ENCODE measurements at places on chromosomes 4 and X.

DNA sequence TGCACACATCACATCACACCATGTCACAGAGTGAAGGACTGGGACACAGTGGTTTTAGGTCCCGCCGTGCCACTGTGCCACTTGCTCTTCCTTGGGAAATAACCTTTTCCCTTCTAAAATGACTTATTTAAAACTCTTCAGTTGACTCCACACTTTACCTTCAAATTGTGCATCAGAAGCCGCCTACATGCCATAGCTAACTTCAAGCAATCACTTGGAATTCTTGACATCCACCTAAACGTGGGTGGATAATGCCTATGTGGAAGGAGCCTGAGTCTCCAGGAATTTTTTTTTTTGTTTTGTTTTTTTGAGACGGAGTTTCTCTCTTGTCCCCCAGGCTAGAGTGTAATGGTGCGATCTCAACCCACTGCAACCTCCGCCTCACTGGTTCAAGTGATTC is 777.4 kb upstream of the TENM3 start:
- no peaks in the 10 kb centered on the region for H3K4me1 ChIP-seq
- H3K36me3 ChIP-seq, result no peaks in the 10 kb centered on the region
- DNase-seq, result no peak
- H3K4me3 ChIP-seq, result no peak overlapping the region

GRCh38 chrX:102958794-102959193 is 21.7 kb downstream of the RAB40AL start:
- H3K36me3 ChIP-seq, result no peaks in the 10 kb centered on the region
- no peaks in the 10 kb centered on the region for H3K27me3 ChIP-seq
- H3K4me3 ChIP-seq, result no peak overlapping the region
- no peak for DNase-seq
- H3K27ac ChIP-seq, result no peak overlapping the region

DNA sequence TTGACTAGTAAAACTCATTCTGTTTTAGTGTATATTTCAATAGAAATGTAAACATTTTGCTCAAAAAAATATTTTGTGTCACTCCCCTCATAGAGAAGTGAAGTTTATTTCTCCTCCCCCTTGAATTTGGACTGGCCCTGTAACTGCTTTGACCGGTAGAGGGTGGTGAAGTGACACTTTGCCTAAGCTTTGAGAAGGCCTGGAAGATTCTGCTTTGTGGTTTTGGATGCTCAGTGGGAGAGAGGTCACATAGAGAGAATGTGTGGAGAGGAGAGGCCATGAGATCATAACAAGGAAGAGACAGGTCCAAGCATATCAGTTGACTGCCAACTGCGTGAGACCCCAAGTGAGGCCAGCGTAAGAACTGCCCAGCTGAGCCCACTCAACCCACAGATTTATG is 19.1 kb upstream of the ARX start:
- H3K4me3 ChIP-seq, result no peak overlapping the region
- no peak for DNase-seq
- no peaks in the 10 kb centered on the region for H3K36me3 ChIP-seq
- H3K4me1 ChIP-seq, result no peaks in the 10 kb centered on the region
- H3K27me3 ChIP-seq, result no peaks in the 10 kb centered on the region

- no peak overlapping the region for H3K27ac ChIP-seq
- no peak overlapping the region for H3K4me3 ChIP-seq
- H3K4me1 ChIP-seq, result no peaks in the 10 kb centered on the region
- no peaks in the 10 kb centered on the region for H3K27me3 ChIP-seq
- DNase-seq, result no peak
Observed at GRCh38 chr4:38591617-38592337, 72.2 kb upstream of the KLF3 start.

- no peaks in the 10 kb centered on the region for H3K4me1 ChIP-seq
- H3K27ac ChIP-seq, result no peak overlapping the region
- H3K27me3 ChIP-seq, result no peaks in the 10 kb centered on the region
Observed at GRCh38 chrX:123186801-123187200, 2.7 kb downstream of the GRIA3 start.

- H3K27me3 ChIP-seq, result no peaks in the 10 kb centered on the region
- H3K4me3 ChIP-seq, result no peak overlapping the region
Observed at GRCh38 chrX:109830157-109830703, 97.2 kb upstream of the ACSL4 start.

- no peaks in the 10 kb centered on the region for H3K36me3 ChIP-seq
- H3K27me3 ChIP-seq, result no peaks in the 10 kb centered on the region
- no peak for DNase-seq
Observed at GRCh38 chr4:129604632-129605255, 508.8 kb downstream of the C4orf33 start.

GRCh38 chr4:69497076-69497475 is 1.4 kb upstream of the UGT2B4 start:
- no peaks in the 10 kb centered on the region for H3K36me3 ChIP-seq
- H3K27ac ChIP-seq, result no peak overlapping the region
- no peak for DNase-seq
- no peaks in the 10 kb centered on the region for H3K4me1 ChIP-seq
- no peaks in the 10 kb centered on the region for H3K27me3 ChIP-seq
- no peak overlapping the region for H3K4me3 ChIP-seq

GRCh38 chrX:131752493-131753198 is 208.8 kb downstream of the OR13H1 start:
- DNase-seq, result no peak
- H3K27ac ChIP-seq, result no peak overlapping the region
- no peaks in the 10 kb centered on the region for H3K27me3 ChIP-seq
- H3K4me3 ChIP-seq, result no peak overlapping the region
- no peaks in the 10 kb centered on the region for H3K36me3 ChIP-seq
- H3K4me1 ChIP-seq, result no peaks in the 10 kb centered on the region

DNA sequence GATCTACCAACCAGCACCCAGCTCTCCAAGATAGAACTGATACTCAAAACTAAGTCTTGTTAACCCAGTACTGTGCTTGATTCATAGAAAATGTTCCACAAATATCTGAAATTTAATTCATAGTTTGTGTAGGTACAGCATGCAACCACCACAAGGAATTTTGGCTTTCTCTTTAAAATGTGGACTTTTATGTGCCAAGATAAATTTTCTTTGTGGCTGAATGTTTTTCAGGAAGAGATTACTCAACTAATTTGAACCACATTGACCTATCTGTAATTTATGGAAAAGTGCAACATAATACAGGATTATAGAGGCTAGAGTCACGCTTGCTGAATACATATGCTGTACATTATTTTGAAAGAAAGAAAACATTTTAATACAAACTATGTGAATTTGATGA is 730.8 kb downstream of the IL1RAPL1 start:
- no peaks in the 10 kb centered on the region for H3K36me3 ChIP-seq
- H3K27me3 ChIP-seq, result no peaks in the 10 kb centered on the region
- no peak for DNase-seq
- H3K4me3 ChIP-seq, result no peak overlapping the region

GRCh38 chr4:13203101-13203500 is 281.0 kb downstream of the RAB28 start:
- no peaks in the 10 kb centered on the region for H3K36me3 ChIP-seq
- H3K4me1 ChIP-seq, result no peaks in the 10 kb centered on the region
- DNase-seq, result no peak
- no peak overlapping the region for H3K4me3 ChIP-seq

- H3K27ac ChIP-seq, result no peak overlapping the region
- no peak overlapping the region for H3K4me3 ChIP-seq
- H3K4me1 ChIP-seq, result no peaks in the 10 kb centered on the region
- H3K27me3 ChIP-seq, result no peaks in the 10 kb centered on the region
- H3K36me3 ChIP-seq, result no peaks in the 10 kb centered on the region
Observed at GRCh38 chrX:64885850-64886249, 90.4 kb downstream of the ZC4H2 start.

GRCh38 chr4:46123913-46124755 is at the start of gene GABRG1:
Gene GABRG1 (minus strand): TSS chr4:46124054. CDS start chr4:46123913, 141 bp downstream.
- no peaks in the 10 kb centered on the region for H3K27me3 ChIP-seq
- no peak within 1 kb of the TSS for H3K27ac ChIP-seq
- no peaks in the 10 kb centered on the region for H3K4me1 ChIP-seq

DNA sequence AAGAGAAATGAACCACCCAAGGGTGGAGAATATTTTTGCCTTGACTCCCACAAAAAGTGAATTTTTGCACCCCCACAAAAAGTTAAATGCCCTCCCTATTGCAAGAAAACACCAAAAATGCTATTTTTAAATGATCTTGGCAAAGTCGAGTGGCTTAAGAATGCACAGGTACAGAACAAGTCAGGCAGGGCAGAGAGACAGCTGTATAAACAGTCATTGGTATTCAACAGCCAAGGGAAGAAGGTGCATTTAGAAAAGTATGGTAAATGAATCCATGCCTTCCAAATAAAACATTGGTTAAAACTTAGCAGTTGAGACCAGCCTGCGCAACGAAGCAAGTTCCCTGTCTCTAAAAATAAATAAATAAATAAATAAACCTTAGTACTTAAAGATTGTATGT is 169.3 kb downstream of the CHIC2 start:
- no peak overlapping the region for H3K4me3 ChIP-seq
- no peaks in the 10 kb centered on the region for H3K4me1 ChIP-seq
- H3K27me3 ChIP-seq, result no peaks in the 10 kb centered on the region

DNA sequence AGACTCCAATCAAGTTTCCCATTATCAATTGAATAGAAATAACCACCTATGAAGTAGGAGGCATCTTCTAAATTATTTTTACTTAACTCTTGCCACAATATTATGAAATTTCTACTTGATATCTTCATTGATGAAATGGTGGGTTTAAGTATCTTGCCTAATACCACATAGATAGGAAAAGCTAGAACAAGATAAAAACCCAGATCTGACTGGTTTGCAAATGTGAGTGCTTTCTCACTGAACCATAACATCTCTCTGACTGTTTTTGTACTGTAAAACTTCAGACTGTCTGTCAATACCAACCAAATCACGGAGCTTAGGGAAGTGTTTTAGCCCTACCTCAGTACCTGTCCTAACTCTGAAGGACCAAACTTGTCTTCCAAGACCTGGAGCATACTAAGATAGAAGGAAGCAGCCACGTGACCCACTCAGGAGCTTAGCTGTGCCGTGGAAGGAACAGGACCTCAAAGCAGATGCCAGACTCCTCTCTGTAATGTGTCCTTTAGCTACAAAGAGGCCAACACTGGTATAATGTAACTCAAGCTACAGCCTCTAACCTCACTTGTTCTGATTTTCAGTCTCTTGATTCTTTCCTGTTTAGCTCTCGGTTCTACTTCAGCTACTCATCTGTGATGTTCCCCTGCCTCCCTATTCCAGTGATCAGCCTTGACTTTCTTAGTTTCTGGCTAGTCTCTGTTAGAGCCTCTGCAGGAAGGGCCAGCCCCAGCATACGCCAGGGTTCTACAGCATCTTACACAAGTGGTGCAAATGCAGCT is 84.4 kb downstream of the LRP2BP start:
- H3K27ac ChIP-seq, result no peak overlapping the region
- no peak overlapping the region for H3K4me3 ChIP-seq
- H3K4me1 ChIP-seq, result no peaks in the 10 kb centered on the region
- H3K27me3 ChIP-seq, result peaks cover 4% of the 10 kb centered on the region

- DNase-seq, result no peak
- peaks cover 21% of the 10 kb centered on the region for H3K4me1 ChIP-seq
- H3K27me3 ChIP-seq, result no peaks in the 10 kb centered on the region
- peaks cover 46% of the 10 kb centered on the region for H3K36me3 ChIP-seq
- H3K4me3 ChIP-seq, result no peak overlapping the region
Observed at GRCh38 chrX:47148946-47149345, 3.9 kb downstream of the RBM10 start.

DNA sequence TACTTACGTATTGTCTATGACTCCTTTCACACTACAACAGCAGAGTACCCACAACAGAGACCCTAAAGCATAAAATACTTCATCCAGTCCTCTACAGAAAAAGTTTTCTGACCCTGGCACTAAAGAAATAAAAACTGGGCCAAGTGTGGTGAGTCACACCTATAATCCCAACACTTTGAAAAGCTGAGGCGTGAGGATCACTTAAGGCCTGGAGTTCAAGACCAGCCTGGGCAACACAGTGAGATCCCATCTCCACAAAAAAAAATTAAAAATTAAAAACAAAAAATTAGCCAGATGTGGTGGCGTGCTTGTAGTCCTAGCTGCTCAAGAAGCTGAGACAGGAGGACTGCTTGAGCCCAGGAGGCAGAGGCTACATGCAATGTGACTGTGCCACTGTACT is 66.9 kb downstream of the WDFY3 start:
- no peaks in the 10 kb centered on the region for H3K4me1 ChIP-seq
- H3K4me3 ChIP-seq, result no peak overlapping the region
- H3K27ac ChIP-seq, result no peak overlapping the region
- no peaks in the 10 kb centered on the region for H3K27me3 ChIP-seq
- H3K36me3 ChIP-seq, result no peaks in the 10 kb centered on the region

DNA sequence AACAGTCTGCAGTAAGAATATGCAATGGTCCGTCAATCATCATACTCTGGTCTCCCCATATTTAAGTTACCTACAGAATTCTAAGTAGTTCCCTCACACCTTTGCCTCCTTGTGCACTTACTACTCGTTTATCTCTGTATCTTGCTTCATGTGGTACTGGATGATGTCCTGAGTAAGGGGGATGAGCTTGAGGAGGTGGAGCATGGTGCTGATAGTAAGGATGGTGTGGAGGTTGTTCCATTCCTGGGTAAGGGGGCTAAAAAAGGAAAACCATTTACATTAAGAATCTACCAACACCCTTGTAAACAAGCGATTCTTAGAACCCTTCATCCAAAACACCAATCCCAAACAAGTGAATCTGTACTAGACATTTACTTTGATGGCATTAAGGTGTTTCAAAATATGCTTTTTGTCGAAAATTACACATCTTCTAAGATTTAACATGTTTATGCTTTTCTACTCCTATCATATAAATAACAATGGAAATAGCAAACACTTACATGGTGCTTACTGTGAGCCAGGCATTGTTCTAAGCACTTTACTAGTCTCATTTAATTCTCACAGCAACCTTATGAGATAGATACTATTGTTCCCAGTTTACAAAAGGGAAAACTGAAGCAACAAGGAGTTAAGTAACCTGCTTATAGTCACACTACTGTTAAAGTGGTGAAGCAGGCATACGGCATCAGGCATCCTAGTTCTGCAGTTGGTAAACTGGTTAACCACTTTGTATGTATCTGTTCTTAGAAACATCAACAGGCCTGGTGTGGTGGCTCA is 33.5 kb downstream of the YTHDC1 start:
- no peak for DNase-seq
- H3K27me3 ChIP-seq, result no peaks in the 10 kb centered on the region
- peaks cover 82% of the 10 kb centered on the region for H3K36me3 ChIP-seq

GRCh38 chr4:8198206-8198905 is 734 bp upstream of the SH3TC1 start:
- H3K4me1 ChIP-seq, result peaks cover 53% of the 10 kb centered on the region
- H3K27me3 ChIP-seq, result no peaks in the 10 kb centered on the region

DNA sequence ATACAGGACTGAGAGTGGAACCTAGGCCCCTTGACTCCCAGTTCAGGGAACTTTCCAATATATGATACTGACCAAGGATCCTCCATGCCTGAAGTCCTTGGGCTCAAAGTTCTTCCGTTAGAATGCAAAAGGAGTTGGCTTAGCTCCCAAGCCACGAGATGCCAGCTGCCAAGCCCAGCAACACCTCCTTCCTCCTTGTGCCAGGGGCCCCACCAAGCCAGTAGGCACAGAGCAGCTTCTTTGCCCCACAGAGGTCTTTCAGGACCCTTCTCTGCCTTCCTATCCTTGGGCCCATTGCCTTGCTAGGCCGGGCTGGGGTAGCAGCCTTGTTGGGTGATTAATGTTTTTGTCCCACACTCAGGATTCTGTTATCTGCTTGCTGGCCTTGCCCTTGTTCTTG is 105.6 kb downstream of the EFNB1 start:
- H3K27ac ChIP-seq, result no peak overlapping the region
- no peaks in the 10 kb centered on the region for H3K36me3 ChIP-seq
- H3K27me3 ChIP-seq, result no peaks in the 10 kb centered on the region

- H3K36me3 ChIP-seq, result no peaks in the 10 kb centered on the region
- no peak for DNase-seq
- H3K27me3 ChIP-seq, result no peaks in the 10 kb centered on the region
- peaks cover 17% of the 10 kb centered on the region for H3K4me1 ChIP-seq
Observed at GRCh38 chr4:100108869-100109268, 81.4 kb downstream of the DDIT4L start.

- H3K4me1 ChIP-seq, result no peaks in the 10 kb centered on the region
- DNase-seq, result no peak
- H3K36me3 ChIP-seq, result no peaks in the 10 kb centered on the region
Observed at GRCh38 chr4:6236816-6237390, 32.7 kb upstream of the WFS1 start.
